ENCODE measurements at places on chromosomes 1 and 21.

- no peak for DNase-seq
These were observed 129.2 kb downstream of the ZBTB18 start for GRCh38 chr1:244180256-244180655.

GRCh38 chr1:170660871-170661645 lies 2.9 kb upstream of the PRRX1 start:
- DNase-seq = no peak

DNA sequence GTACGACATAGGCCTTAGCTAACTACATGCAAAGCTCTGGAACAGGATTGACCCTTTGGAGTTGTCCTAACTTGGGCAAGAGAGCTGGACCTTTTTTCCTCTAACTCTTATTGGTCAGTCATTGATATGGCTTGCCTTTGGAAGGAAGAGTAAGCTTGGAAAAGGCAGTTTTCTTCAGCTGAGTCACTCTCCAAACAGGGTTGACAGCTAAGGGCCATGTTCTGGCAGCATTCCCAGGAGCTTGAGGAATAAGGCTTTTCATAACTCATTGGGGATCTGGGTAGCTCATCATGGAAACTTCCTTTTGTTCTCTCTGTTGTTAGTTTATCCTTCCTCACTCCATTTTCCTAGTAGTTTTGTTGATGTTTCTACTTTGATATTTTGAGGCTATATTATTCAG lies 14.5 kb upstream of the ERRFI1 start:
- DNase-seq = peak; percentile 96

- no peak for DNase-seq
These were observed 38.8 kb downstream of the HMGB4 start for GRCh38 chr1:33902486-33903209.

DNA sequence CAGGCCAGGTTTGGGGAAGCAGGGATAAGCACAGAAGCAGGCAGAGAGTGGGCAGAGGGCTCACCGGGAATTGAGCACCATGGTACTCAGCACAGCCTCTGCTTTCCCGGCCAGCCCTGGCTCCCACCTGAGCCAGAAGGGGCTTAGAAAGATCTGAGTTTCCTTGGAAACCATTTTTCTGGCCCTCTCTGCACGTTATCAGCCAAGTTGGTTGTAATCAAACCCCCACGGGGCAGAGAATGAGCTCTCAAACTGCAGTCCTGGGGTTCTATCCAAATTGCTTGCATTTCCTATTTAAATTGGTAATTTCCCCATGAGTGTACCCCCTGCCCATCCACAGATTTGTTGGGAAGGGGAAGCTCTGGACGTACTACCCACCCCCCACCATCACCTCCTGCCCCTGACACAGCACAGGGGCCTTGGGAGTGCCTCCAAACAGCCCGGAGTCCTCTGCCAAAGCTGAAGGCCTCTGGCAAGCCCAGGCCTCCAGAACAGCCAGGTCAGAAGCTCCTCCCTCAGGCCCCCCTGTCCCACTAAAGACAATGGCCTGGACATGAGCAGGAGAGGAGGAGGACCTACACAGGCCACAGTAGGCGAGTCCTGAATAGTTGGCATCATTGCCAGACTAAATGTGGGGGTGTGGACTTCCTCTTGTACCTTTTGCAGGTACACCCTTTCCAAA lies 42.7 kb upstream of the GJB5 start:
- no peak for DNase-seq

DNA sequence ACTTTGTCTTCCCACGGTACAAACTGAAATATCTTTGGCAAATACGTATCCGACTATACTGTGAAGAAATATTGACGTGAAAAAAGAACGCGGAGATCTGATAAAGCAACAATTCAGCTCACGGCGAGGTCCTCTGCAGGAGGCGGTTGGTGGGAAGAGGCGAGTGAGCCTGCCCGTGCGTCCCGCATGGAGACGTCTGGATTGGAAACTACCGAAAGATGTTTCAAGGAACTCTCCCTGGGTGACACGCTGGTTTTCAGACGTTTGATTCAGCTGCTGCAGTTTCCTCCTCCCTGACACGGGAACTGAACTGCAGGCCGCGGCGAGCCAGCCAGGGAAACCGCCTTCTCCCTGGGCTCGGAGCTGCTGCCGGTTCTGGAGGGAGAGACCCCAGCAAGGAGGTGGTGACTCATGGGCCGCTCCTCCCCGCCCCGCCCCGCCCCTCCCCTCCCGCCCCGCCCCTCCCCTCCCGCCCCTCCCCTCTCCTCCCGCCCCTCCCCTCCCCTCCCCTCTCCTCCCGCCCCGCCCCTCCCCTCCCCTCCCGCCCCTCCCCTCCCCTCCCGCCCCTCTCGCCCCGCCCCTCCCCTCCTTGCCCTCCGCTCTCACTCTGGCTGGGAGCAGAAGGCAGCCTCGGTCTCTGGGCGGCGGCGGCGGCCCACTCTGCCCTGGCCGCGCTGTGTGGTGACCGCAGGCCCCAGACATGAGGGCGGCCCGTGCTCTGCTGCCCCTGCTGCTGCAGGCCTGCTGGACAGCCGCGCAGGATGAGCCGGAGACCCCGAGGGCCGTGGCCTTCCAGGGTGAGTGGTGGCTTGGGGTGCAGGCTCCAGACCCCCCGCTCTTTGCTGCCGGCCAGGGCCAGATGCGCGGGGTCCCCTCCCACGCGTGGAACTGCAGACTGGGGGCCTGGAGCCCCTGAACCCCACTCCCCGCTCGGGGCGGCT lies at the start of gene COL6A1:
Gene COL6A1, plus strand, starts transcription at position 620 of the 941 bp plus-strand sequence. Its CDS starts 81 bp downstream, at position 701.
- DNase-seq = peak; percentile 79

DNA sequence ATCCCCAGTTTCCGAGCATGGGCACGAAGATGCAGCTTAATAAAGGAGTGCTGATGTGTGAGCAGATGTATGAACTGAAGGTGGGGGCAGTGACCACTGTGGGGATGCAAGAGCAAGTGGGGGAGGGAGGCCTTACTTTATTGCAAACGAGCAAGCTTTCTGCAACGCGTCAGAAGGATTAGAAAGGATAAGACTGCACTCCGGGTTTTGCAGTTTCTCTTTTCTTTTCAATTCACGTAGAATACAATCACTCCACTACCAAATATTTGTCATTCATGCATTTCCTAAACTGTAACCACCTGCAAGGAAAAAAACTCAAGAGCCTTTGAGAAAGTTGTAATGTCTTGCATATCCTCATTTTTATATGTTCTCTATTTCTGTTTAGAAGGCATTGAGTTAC lies 4.3 kb upstream of the OR2C3 start:
- DNase-seq = no peak

- DNase-seq = no peak
These were observed 262.9 kb downstream of the RHOU start for GRCh38 chr1:228998179-228998578.

- DNase-seq = no peak
These were observed 39.1 kb upstream of the FOXO6 start for GRCh38 chr1:41322101-41322661.

DNA sequence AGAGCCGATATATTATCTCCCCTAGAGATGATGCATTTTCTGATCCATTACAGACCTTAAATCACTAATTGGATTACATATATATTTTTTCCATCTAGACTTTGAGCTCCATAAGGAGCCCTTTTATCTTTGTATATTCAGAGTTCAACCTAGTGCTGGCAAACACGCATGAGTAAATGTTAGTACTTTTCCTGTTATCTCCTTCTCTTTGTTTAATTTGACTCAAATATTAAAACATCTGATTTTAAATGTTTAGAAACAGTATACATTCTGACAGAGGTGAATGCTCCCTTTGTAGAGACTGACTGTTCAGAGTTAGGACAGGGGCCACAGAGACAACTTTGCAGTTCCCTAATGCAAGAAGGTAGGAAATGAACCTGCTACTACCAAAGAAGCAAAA lies 37.1 kb downstream of the EIF2B3 start:
- no peak for DNase-seq

DNA sequence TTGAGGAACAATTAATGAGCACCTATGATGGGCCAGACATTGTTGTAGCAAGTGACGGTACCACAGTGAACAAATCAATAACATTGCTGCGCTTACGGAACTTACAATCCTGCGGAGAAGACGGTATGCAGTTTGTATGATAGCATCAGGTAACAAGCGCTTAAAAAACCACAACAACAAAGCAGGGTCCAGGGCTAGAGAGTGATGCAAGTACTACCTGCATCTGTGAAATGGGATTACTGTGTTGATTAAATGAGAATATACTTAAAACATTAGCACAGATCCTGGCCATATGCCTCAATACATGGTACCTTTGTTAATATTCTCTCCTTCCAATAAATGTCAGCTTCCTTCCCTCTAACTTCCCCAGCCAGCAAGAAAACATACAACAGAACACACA lies 110.6 kb upstream of the ADAR start:
- no peak for DNase-seq

DNA sequence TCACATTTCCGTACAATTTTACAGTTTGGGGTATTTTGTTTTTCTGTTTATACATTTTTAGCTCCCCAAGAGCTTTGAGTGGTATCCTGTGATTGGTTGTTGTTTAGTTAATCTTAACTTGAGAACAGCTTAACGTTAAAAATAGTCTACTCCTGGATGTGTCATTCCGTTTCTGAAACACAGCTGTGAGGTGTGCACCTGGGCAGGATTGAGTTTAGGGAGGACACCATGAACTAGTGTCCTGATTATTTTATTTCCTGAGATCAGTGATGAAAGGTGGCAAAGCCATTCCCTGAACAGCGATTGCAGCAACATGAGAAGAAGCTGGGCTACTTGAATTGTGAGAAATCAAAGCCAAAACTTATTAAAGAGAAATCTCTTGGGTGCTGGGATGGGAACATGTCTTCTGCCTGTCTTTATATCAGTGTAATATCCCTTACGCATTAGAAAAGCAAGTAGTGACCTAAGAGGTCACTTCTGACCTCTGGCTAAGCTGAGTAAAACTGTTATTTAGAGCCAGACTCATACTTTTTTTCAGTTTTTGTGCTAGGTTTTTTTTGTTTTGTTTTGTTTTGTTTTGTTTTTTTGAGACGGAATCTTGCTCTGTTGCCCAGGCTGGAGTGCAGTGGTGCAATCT lies 43.4 kb downstream of the ZBTB40 start:
- no peak for DNase-seq

- DNase-seq = no peak
These were observed 6.3 kb downstream of the UBE2G2 start for GRCh38 chr21:44795342-44795741.

- DNase-seq = no peak
These were observed 125.2 kb upstream of the DPYD start for GRCh38 chr1:98045767-98046641.

GRCh38 chr1:58818075-58818474 lies 34.2 kb upstream of the JUN start:
- no peak for DNase-seq

GRCh38 chr21:42114646-42115045 lies 43.5 kb downstream of the UMODL1 start:
- DNase-seq = no peak

GRCh38 chr1:205339197-205339702 lies 17.5 kb downstream of the KLHDC8A start:
- DNase-seq = no peak

GRCh38 chr1:184930232-184930631 lies 44.1 kb downstream of the NIBAN1 start:
- no peak for DNase-seq

DNA sequence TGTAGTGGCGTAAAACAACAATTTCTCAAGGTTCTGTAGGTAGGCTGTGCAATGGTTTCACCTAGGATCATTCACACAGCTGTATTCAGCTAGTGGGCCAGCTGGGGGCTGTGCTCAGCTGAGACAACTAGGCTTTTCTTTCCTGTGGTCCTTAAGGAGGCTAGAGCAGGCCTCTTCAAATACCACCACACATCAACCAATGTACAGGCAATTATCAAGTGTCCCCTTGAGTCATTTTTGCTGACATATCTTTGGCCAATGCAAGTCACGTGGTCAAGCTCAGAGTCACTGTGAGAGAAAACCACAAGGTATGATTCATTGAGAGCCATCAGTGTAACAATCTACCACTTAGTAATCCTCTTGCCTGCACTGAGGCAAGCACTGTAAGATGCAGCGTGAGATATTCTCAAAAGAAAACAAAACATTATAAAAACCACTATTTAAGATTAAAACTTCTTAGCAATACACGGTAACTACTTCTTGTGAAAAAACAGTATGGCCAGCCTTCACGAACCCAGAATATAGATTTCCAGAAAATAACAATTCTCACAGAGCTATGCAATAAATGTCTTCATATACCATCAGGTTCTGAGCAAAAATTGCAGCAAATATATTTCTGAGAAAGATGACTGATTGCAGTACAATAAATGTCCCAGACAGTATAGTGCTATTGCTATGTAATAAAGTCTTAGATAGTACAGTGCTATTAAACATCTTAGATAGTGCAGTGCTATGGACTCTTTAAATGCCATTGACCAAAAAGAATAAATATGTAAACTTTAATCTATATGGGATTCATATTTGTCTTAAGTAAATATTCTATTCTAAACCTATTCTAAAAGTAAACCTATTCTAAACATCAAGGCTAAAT lies 55.3 kb downstream of the NME7 start:
- peak; percentile 56 for DNase-seq

Measured in smooth muscle cell of the brain vasculature (primary cell).